Aortic smooth muscle cell (primary cell): ENCODE measurements at places on chromosomes 16 and 17. TPM values are rescaled to one million over a fixed set of nuclear protein-coding genes. Genes with fewer than 3 reads are reported as not detected.

Gene NME3
- 35.4 and 48.1 TPM in 2 replicates for total RNA-seq

Gene SCIMP
- not detected in 2 replicates for total RNA-seq

Gene NME2
- total RNA-seq: 710 and 713 TPM in 2 replicates

Gene SMG1
- total RNA-seq: 47.6 and 52.2 TPM in 2 replicates

Gene DCUN1D3
- total RNA-seq: 19.3 and 19.5 TPM in 2 replicates

Gene UBB
- 3,707 and 4,042 TPM in 2 replicates for total RNA-seq

Gene NECAB2
- 0.13 TPM in 1 of 2 replicates, not detected in the other for total RNA-seq

Gene SPAG9
- 244 and 255 TPM in 2 replicates for total RNA-seq

Gene LDHD
- 0.26 and 0.31 TPM in 2 replicates for total RNA-seq

Gene CCL8
- not detected in 2 replicates for total RNA-seq

Gene ABCA9
- total RNA-seq: 59.7 and 76.4 TPM in 2 replicates

Gene CREBBP
- total RNA-seq: 15.1 and 27.0 TPM in 2 replicates

Gene SGSH
- total RNA-seq: 16.4 and 22.8 TPM in 2 replicates

Gene GAS2L2
- total RNA-seq: not detected in 2 replicates

Gene ZNF597
- 2.3 and 2.4 TPM in 2 replicates for total RNA-seq

Gene TMEM235
- total RNA-seq: not detected in 2 replicates

Gene RNPS1
- total RNA-seq: 47.2 and 47.3 TPM in 2 replicates

Gene TEX19
- total RNA-seq: not detected in 2 replicates

Gene ADGRG1
- 5.2 and 9.0 TPM in 2 replicates for total RNA-seq

Gene SMIM5
- total RNA-seq: 0.12 TPM in 1 of 2 replicates, not detected in the other

Gene ZNF598
- total RNA-seq: 9.6 and 12.3 TPM in 2 replicates

Gene KREMEN2
- not detected in 2 replicates for total RNA-seq

Gene GP1BA
- not detected in 2 replicates for total RNA-seq

Gene TP53TG3
- total RNA-seq: 0.25 TPM in 1 of 2 replicates, not detected in the other

Gene TBC1D3E
- not detected in 2 replicates for total RNA-seq

Gene PVALEF
- total RNA-seq: not detected in 2 replicates

Gene TMEM100
- total RNA-seq: 0.25 and 1.2 TPM in 2 replicates

Gene TSNAXIP1
- 0.99 and 1.1 TPM in 2 replicates for total RNA-seq

Gene KLHL10
- 0.13 TPM in 1 of 2 replicates, not detected in the other for total RNA-seq

Gene ZNF205
- 12.6 and 13.6 TPM in 2 replicates for total RNA-seq

Gene KRT24
- not detected in 2 replicates for total RNA-seq

Gene SHBG
- total RNA-seq: 0.26 and 0.50 TPM in 2 replicates

Gene IL21R
- 0.79 and 1.9 TPM in 2 replicates for total RNA-seq

Gene CRISPLD2
- total RNA-seq: 1.5 and 4.0 TPM in 2 replicates

Gene CCL17
- total RNA-seq: not detected in 2 replicates

Gene KRT32
- not detected in 2 replicates for total RNA-seq

Gene KCNH6
- not detected in 2 replicates for total RNA-seq

Gene KRTAP2-1
- total RNA-seq: not detected in 2 replicates

Gene C16orf89
- 0.92 and 1.4 TPM in 2 replicates for total RNA-seq

Gene CHD9NB
- total RNA-seq: 0.66 and 1.1 TPM in 2 replicates

Gene TAT
- not detected in 2 replicates for total RNA-seq

Gene MRPS23
- total RNA-seq: 22.1 and 29.3 TPM in 2 replicates

Gene TNFAIP1
- total RNA-seq: 28.9 and 38.4 TPM in 2 replicates

Gene LPO
- total RNA-seq: not detected in 2 replicates

Gene NKD1
- total RNA-seq: 0.53 and 0.62 TPM in 2 replicates

Gene ABCC12
- not detected in 2 replicates for total RNA-seq

Gene NOXO1
- total RNA-seq: 0.12 and 0.13 TPM in 2 replicates

Gene SLC12A3
- total RNA-seq: not detected in 2 replicates

Gene TBC1D3C
- total RNA-seq: not detected in 2 replicates

Gene NPIPA7
- 1.3 TPM in 2 replicates for total RNA-seq

Gene PRSS22
- not detected in 2 replicates for total RNA-seq

Gene C16orf95
- total RNA-seq: 2.6 and 3.3 TPM in 2 replicates

Gene MYCBPAP
- 1.7 and 2.4 TPM in 2 replicates for total RNA-seq

Gene FOXJ1
- not detected in 2 replicates for total RNA-seq

Gene IRX3
- total RNA-seq: 0.37 and 0.92 TPM in 2 replicates

Gene ZDHHC1
- 5.2 and 6.3 TPM in 2 replicates for total RNA-seq

Gene UBE2O
- 20.1 and 23.4 TPM in 2 replicates for total RNA-seq
